ENCODE measurements at places on chromosomes 3 and 15.

GRCh38 chr3:196837819-196838420 lies 29.8 kb upstream of the SENP5 start:
- peak; percentile 58 for DNase-seq

GRCh38 chr3:55554634-55555425 lies 67.7 kb upstream of the WNT5A start:
- DNase-seq, result no peak

DNA sequence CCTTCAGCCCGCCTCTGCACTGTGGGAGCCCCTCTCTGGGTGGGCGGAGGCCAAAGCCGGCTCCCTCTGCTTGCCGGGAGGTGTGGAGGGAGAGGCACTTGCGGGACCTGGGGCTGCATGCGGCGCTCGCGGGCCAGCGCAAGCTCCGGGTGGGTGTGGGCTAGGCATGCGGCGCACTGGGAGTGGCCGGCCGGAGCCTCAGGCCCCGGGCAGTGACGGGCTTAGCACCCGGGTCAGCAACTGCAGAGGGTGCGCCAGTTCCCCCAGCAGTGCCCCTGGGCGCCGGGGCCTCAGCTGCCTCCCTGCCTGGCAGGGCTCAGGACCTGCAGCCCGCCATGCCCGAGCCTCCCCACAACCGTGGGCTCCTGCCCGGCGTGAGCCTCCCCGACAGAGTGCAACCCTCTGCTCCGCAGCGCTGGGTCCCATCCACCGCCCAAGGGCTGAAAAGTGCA lies 98.9 kb upstream of the POU1F1 start:
- DNase-seq, result no peak

DNA sequence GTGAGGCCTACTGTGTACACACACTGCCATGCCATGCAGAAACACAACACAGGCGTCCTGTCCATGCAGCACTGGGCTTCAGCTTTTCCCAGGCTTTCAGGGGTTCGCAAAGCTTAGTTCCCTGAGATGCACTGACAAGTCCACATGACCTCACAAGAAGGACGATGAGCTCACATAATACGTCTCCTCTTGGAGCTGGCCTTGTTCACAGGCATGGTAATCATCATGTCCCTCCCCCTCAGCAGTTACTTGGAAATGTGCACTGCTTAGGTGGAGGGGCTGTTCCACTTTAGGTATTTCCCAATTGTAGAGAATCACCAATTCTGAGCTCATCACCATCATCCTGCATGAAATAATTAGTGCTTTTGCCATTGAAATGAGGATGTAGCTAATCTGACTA lies 308.8 kb downstream of the LRTM1 start:
- DNase-seq, result no peak

DNA sequence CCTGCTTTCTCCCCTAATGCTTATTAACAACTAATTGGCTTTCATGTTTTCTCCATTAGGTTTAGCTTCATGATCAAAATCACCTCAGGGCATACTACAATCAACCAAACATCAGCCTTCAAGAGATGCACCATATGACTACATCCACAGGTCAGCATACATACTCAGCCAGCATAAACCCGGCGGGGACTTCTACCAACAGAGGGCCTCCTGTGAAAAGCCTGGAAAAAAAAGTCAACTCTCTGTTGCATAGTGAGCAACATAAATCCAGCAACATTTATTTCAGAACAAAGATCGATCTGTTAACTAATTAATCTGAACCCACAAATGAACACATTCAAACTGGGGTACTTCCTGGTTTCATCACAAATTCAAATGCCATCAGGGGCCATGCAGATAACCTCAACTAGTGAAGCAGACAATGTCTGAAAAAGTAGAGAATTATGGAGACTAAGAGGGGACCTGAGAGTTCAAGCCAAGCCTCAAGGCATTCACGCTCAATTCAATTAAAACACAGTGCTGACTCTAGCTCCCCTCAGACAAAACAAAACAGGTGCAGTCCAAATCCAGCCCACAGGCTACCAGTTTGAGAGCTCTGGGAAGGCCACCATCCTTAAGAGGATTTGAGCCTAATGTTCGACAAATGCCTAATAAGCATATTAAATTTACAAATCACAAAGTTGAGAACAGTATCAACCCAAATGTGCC lies 124.5 kb downstream of the MAGI1 start:
- no peak for DNase-seq

- DNase-seq, result no peak
These were observed 100.3 kb upstream of the LIPC start for GRCh38 chr15:58331560-58331912.

DNA sequence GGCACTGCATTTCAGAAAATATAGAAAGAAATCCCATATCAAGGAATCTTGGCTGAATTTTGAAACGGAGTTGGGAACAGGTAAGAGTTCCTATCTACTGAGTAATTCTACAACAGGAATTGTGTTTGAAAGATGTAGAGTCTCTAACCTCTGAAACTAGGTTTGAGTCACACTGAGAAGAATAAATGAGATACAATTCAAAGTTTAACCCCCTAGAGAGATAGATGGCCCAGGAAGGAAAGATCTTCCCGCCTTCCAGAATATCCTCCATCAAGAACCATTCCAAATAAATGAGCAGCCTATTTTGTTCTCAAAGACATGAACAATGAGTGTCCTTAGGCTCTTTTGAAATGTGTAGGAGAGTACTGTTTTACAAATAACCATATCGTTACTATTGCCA lies 2.9 kb upstream of the ANP32A start:
- no peak for DNase-seq

GRCh38 chr3:143507735-143508580 lies 340.3 kb downstream of the SLC9A9 start:
- peak; percentile 76 for DNase-seq

- DNase-seq, result no peak
These were observed 23.9 kb downstream of the PLXNB1 start for GRCh38 chr3:48405971-48406370.

DNA sequence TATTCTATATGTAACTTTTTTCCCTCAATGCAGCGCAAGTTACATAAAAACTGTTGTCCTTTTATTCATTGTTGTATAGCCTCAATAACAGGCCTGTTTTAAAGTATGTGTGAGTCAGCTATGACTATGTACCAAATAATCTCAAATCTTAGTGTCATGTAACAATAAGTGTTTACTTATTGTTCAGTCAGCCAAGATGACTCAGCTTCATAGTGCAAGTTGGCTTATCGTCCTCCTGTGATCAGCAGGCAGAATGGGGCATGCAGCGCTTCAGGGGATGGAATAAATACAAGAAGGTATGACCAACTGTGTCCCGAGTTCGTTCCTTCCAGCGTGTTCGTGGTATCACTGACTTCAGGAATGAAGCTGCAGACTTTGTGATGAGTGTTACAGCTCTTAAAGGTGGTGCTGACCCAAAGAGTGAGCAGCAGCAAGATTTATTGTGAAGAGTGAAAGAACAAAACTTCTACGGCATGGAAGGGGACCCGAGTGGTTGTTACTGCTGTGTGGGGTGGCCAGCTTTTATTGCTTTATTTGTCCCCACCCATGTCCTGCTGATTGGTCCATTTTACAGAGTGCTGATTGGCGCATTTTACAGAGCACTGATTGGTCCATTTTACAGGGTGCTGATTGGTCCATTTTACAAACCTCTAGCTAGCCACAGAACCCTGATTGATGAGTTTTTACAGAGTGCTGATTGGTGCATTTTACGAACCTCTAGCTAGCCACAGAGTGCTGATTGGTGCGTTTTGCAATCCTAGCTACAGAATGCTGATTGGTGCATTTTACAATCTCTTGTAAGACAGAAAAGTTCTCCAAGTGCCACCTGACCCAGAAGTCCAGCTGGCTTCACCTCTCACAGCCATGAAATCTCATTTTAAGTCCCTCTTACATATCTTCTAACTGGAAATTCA lies 1016.0 kb downstream of the MCTP2 start:
- DNase-seq, result peak; percentile 98

DNA sequence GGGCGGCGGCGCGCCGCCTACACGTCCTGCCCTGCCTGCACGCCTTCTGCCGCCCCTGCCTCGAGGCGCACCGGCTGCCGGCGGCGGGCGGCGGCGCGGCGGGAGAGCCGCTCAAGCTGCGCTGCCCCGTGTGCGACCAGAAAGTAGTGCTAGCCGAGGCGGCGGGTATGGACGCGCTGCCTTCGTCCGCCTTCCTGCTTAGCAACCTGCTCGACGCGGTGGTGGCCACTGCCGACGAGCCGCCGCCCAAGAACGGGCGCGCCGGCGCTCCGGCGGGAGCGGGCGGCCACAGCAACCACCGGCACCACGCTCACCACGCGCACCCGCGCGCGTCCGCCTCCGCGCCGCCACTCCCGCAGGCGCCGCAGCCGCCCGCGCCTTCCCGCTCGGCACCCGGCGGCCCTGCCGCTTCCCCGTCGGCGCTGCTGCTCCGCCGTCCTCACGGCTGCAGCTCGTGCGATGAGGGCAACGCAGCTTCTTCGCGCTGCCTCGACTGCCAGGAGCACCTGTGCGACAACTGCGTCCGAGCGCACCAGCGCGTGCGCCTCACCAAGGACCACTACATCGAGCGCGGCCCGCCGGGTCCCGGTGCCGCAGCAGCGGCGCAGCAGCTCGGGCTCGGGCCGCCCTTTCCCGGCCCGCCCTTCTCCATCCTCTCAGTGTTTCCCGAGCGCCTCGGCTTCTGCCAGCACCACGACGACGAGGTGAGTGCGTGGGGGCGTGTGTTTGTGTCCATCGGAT lies 602 bp downstream of the TRIM71 start:
- no peak for DNase-seq

- DNase-seq, result no peak
These were observed 4.8 kb upstream of the PLXNB1 start for GRCh38 chr3:48434591-48435222.

GRCh38 chr3:140911822-140912221 lies 29.8 kb upstream of the SLC25A36 start:
- no peak for DNase-seq

DNA sequence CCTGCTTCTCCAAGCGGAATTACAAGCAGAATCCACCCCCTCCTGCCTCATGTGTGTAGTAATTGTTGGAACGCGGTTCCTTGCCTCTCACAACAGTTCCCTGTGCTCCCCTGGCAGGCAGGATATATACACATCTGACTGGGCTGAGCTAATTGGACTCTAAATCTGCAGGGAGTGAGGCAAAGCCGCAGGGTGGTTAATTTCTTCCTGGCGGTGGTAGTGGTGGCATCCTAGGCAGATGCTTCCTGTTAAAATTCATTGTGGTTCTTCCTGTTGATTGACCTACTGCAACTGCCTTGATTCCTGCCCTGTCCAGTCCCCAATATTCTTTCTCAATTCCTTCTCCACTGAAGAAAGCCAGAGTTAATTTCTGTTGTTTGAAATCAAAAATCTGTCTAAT lies 202.9 kb upstream of the PROK2 start:
- DNase-seq, result peak; percentile 85

DNA sequence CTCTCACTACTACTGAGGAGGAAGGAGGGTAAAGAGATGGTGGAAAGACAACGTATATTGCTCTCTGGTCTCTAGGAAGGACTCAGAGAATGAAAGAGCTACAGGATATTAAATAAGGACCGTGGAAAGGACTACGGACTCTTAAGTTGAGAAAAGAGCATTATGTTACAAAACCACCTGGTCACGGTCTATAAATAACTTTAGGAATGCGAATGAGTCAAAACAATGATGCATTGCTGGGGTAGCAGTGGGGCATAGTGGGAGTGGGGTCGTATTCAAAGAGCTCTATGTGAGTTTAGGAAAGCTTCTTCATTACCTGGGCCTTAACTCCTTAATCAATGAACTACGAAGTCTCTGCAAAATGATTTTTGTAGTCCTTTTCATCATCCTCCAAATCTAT lies 295.7 kb upstream of the SOX14 start:
- no peak for DNase-seq

- peak; percentile 61 for DNase-seq
These were observed 154.1 kb upstream of the GOLIM4 start for GRCh38 chr3:168249550-168250414.

DNA sequence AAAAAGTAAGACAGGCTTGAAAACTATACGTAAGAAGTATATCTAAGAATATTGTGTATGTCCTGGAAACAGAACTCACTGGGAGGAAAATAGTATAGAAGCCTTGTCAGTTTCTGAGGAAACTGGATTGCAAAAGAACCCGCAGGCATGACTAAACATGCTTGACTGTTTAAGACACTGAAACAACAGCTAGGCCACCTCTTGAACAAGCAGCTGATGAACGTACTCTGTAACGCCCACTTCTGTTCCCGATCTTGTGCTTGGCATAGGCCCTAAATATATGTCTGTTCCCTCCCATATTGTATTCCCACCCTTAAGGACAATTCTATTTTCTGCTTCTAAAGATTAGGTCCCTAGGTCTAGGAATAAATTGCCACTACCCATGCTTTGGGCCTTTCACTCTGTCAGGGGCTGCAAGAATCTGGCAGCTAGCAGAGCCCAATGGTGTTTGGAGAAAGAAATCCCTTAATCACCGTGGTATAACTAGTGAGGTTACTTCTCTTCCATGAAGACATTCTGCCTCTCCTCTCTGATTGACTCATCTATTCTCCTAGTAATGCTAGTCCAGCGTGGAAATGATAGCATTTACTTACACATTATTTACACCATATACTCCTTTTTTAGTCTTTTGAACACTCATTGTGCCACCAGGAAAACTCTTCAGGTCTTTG lies 46.2 kb downstream of the CD200 start:
- peak; percentile 92 for DNase-seq
